AML-193 (cell line): ENCODE measurements at places on chromosomes 2 and 18.

GRCh38 chr2:180646756-180647155 lies 333.6 kb upstream of the UBE2E3 start:
- DNase-seq: no peak

DNA sequence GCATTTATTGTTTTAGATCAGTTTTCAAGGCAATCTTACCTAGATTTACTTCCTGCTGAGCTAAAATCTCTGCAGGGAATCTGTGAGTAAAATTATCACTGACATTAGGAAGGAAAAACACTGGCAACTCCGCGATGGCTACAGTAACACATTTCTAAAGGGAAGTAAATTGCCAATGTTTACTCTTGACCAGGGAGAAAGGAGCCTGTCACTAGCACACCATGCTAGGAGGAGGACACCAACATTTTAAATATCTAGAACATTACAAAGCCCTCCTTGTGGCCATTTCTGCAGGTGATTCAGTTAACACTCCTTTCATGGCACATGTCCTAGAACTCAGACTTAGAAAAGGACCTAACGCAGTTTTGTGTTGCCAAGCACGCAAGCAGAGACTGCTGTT lies 58.4 kb downstream of the TCF4 start:
- no peak for DNase-seq

- no peak for DNase-seq
These were observed 286.4 kb upstream of the PARD3B start for GRCh38 chr2:204258890-204259289.

GRCh38 chr2:14909795-14910194 lies 277.3 kb downstream of the LRATD1 start:
- no peak for DNase-seq

DNA sequence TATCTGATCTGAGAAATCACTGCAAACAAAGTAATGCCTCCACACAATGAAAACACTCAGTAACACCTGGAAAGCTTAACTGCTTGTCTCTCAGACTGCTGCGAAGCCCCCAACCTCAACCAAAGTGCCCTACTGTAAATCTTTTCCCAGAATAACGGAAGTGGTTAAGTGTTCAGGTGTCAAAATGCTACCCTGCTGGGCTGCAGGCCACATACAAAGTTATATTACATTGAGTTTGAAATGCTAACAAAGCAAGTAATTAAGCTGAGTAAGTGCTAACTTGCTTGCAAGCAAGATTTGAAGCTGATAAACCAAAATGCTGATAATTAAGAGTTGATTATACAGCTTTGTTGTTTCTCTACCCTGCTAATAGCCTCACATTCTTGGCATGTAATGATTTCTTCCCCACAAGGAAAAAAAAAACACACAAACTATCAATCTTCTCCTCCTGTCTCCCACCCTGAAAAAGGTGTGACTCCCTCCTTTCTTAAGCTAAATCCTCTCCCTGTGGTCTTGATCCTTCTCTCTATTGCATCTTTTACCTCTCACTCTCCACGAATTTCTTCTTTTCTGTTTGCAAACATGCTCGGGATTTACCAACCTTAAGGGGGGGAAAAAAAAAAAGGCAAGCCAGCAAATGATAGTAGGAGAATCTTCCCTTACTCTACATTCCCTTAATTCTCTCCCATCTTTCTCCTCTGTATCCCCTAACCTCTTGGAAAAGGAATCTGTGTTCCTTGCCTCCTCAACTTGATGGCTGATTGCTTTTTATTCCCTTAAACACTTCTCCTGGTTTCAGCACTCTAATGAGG lies 266.8 kb upstream of the SIX3 start:
- no peak for DNase-seq

GRCh38 chr18:54052732-54053429 lies 171.6 kb downstream of the MBD2 start:
- DNase-seq: peak; percentile 81

DNA sequence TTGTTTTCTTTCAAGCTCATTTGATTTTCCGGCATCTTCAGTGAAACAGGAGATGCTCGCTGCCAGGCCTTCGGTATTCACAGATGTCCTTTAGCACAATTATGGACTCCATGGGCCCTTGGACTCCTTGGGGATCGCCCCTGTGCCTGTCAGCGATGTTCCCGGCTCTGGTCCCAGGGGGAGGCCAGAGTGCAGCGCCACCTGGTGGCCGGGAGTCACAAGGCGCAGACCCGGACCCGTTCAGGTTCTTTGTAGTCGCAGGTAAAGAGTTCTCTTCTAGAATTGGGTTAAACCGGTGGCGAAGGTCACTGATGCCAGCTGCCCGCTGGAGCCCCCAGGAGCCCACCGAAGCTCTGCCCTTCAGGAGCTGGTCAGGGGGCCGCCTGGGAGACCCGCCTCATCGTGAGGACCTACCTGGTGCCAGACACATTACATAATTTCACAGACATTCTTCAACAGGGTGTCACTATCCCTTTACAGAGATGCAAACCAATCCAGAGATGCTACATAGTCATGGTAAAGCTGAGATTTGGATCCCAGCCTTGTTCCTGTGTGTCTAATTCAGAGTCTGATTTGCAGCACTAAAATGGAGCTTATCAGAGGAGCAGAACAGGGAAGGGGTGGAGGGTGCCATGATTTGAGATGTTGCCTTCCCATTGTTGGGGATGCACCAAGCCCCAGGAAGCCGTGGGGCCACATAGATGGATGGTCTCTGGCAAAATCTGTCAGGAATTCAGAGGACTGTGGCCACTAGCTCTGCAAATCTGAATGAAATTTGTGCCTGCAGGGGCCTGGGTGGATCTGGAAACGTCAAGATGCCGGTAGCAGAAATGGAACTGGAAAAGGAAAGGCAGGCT lies 6.0 kb upstream of the INPP5D start:
- peak; percentile 34 for DNase-seq

GRCh38 chr2:127531221-127531648 lies 4.2 kb upstream of the MYO7B start:
- no peak for DNase-seq

DNA sequence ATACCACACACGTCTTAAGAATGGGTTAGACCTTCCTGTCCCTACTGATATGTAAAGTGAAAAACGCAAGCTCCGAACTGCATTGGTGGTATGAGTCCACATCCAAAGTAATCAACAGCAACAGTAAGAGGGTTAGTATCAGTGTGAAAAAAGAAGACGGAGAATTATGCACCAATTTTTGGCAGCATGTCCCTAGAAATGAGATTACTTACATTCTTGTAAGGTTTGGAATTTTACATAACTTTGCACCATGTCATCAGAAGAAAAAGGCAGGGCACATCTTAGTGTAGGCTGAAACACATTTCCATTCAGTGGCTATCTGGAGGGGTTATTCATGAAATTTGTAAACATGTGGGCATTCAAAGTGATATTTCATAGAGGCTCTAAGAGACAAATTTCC lies 88.2 kb downstream of the LONRF2 start:
- no peak for DNase-seq

DNA sequence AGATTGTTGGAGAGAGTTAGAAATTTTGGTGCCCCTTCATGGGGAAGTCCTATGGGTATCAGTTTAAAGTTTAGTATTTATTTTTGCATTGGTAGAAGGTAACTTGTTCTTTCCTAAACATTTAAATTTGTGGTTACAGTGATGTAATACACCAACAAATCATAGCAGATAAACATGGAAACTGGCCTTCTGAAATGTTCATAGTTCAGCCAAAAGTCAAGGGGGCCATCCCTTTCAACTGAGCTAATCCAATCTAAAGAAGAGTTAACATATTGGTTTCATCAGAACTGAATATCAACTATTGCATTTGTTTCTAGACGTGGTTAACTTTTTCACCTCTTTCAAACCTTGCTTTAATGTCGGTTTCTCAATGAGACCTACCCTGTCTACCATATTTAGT lies 46.3 kb downstream of the PPP1R1C start:
- no peak for DNase-seq

- DNase-seq: no peak
These were observed 134.6 kb upstream of the KLHL29 start for GRCh38 chr2:23250371-23250770.

- DNase-seq: no peak
These were observed 19.6 kb downstream of the COMMD1 start for GRCh38 chr2:61924895-61925663.

- DNase-seq: no peak
These were observed 382.8 kb upstream of the GALNT5 start for GRCh38 chr2:156874707-156875106.

- DNase-seq: no peak
These were observed 1.1 kb downstream of the SCYGR1 start for GRCh38 chr2:227386630-227387029.
